ENCODE measurements at places on chromosomes 5 and 9.

- DNase-seq, result no peak
Observed at GRCh38 chr5:178213003-178213461, 8.7 kb downstream of the HNRNPAB start.

DNA sequence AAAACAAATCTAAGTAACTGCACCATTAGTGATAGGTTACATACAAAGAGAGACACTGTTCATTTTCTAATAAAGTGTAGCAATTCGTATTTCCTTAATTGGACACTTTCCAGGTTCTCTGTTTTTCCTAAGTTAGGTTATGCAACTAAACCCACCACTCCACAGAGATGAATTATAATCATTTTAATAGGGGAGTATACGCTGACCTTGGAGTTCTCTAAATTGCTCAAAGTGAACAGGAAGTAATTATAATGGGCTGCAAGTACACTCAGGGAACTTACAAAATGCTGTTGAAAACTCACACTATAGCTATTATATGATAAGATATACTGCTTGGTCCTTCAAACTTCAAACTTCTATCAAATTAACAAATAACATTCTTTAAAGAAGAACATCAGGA lies 18.2 kb upstream of the ADCY2 start:
- no peak for DNase-seq

GRCh38 chr5:95983080-95983479 lies 21.4 kb upstream of the ELL2 start:
- DNase-seq, result no peak

DNA sequence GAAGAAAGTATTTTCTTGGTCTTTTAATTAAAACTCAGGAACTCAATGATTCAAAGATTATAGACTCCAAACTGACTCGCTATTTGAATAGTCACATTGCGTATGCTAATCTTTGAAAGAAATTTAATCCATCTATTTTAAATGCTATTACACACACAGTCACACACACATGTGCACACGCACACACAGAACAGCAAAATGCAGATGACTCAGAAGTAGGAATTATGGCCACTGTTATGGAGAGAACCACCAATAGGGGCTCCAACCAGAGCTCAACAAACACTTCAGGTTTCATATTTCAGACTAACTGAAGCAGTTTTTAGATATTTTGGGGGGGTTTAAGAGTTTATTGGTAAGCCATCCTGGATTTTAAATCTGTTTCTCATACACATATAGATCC lies 1917.9 kb downstream of the EFNA5 start:
- no peak for DNase-seq
